T-helper 17 cell (primary cell): ENCODE measurements at places on chromosomes 3 and 15.

GRCh38 chr3:16999161-16999560 lies 114.4 kb downstream of the PLCL2 start:
- DNase-seq, result no peak

GRCh38 chr3:73746623-73747022 lies 121.9 kb upstream of the PDZRN3 start:
- DNase-seq, result no peak

DNA sequence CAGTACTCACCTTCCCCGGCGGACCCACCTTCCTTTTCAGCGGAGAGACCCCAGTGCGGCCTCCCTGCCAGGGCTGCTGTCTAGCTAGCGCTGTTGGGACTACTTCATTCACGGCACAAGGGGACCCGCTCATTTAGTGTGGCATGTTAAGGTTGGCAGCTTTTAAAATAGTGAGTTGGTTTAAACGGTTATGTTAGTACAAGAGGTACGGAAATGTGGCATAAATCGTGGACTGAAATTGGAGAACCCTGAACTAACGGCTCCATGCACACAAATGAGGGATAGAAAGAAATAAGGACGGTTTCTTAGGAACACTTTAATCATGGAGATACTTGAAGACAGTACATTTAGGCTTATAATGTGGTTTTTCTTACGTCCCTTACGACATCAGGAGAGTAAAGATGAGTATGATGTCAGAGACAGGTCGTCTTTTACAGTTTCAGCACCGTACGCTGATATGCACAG lies 752 bp downstream of the CEP63 start:
- no peak for DNase-seq

- DNase-seq, result no peak
Measured at GRCh38 chr3:98540346-98540745, 8.6 kb downstream of the GPR15 start.

DNA sequence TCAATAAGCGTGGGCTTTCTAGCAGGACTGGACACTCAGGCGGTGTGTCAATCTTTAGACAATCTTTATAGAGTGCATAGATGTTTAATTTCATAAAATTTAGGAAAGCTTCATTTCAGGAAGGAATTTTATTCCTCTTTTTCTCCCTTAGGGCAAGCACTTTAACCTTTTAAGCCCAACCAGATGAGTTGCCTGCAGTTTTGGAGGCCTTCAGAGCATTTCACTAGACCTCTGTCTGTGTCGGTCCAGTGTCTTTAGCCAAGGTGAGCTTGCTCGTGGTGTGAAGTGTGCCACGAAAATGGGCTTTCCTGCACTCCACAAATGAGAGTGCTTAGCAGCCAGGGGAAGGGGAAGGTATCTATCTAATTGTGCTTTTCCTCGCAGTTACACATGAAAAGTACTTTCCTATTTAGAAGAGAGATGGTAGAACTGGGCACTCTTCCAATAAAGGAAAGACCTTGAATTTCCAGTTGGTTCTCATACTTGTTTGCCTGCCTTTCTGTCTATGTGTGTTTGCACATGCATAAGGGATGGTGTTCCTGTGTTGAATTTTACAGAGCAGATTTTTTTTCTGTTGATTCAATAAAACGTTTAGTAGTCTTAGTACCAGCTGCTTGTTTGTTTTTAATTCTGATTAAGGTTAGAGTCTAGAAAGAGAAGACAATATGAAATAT lies 53.6 kb downstream of the FEZF2 start:
- DNase-seq, result no peak

- no peak for DNase-seq
Measured at GRCh38 chr3:106247902-106248684, 379.3 kb upstream of the CBLB start.

DNA sequence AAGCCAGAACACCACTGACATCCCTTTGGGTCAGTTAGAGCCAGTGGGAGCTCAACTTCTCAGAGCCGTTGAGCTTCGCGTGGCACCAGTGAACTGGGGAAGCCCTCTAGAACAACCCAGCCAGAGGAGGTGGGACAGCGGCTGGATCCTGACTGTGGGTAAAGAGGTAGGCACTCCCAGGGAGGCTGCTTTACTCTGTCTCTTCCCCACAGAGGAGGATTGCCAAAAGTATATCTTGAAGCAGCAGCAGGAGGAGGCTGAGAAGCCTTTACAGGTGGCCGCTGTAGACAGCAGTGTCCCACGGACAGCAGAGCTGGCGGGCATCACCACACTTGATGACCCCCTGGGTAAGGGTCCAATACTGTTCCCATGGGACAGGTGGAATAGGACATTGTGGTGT lies 1.2 kb downstream of the MYD88 start:
- no peak for DNase-seq

DNA sequence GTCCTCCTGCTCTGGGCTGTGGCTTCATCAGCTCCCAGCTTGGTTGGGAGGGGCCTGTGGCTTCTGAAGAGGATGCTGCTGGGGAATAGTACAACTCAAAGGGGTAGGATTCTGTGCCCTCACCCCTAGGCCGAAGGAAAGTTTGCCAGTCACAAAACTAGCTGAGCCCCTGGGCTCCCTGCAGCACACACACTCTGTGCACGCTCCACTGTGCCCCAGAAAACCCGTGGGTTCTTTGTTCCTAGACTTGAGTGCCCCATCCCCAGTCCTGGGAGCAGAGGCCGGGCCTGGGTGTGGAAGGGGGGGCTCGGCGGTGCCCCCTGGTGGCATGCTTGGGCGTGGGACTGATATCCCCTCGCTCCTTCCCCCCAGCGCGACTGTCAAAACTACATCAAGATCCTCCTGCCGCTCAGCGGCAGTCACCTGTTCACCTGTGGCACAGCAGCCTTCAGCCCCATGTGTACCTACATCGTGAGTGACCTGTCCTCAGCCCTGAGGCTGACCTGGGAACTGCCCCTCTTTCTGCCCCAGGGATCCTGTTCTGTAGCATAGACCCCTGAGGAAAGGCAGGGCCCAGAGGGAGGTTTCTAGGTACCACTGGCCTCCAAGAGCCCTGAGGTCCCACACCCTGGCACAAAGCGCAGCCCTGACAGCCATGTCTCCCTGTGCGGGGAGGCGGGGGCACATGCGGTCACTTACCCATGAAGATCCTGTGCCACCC lies 14.2 kb downstream of the CIB1 start:
- peak; percentile 49 for DNase-seq

GRCh38 chr3:20931834-20932233 lies 745.8 kb upstream of the SGO1 start:
- no peak for DNase-seq

GRCh38 chr15:94749811-94750617 lies 518.7 kb downstream of the MCTP2 start:
- no peak for DNase-seq

DNA sequence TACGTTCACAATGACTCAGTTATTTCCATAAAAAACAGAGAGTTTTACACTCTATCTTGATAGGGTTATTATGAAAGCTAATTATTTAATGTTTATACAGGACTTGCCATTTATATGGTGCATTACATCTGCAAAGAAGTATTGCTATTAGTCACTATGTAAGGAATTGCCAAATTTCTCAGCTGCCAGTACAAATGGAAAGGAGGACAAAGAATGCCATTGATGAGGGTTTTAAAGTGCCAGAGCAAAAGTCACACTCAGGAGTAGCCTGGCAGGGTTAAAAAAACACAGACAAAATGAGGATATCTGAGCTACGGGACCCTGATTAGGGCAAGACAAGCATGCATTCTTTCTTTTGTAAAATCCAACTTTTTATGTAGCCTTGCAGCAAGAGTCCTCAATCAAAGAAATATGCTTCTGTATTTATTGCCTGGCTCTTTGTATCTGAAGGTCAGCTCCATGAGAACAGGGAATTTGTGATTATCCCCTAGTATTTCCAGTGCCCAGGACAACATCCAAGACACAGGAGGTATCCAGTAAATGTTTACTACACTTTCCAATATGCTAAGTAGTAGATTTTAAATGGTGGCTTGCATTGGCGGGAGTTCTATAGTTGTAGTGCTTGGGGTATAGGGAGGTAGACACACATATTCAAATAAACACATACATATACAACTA lies 1013.6 kb downstream of the ROBO1 start:
- DNase-seq, result no peak

DNA sequence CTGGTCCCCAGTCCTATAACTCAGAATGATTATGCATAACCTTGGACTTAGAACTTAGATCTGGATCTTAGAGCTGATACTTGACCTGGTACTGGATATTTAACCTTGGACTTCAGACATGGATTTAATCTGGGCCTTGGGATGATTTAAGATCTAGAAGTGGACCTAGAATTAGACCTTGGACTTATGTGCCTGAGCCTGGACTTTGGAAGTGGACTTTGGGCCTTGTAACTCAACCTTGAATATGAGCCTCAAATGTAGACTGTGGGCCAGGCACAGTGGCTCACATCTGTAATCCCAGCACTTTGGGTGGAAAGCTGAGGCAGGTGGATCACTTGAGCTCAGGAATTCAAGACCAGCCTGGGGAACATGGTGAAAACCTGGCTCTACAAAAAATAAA lies 46.1 kb downstream of the ZNF589 start:
- DNase-seq, result no peak

DNA sequence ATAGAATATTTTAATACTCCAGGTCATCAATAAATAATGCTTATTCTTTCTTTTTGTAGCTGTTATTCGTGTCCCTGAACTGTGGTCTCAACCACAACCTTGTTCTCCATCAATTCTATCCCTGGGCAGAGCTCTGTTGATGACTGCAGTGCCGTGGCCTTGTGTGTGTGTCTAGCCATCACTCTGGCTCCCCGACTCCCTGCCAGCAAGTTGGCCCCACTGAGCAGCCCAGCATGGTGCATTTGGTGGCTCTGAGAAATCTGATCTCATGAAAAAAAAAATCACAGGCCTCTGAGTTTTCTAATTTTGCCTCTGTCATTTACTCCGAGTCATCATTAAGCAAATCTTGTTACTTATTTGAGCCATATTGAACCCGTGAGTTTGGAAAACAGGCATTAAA lies 164.7 kb downstream of the GOLGA6L6 start:
- no peak for DNase-seq

DNA sequence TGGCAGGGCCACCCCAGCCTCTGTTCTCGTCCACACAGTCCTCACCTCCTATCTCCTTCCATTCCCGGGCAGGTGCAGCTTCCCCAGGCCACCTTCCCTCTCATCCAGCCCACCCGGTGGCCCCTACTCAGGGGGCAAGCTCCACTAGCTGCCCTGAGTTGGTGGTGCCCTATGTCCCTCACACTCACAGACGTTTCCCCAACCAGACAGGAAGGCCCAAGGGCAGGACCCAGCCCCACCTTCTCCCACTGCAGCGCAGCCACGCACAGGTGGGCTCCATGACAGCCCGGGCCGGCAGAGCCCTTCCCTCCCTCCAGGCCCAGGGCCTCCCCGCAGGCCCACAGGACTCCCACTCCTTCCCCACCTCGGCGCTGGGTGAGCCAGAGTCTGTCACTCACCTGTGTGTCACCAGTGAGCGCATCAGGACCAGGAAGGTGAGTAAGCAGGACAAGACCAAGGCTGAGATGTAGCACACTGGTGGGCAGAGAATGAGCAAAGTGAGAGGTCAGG lies 11.1 kb downstream of the ISLR start:
- DNase-seq, result no peak

DNA sequence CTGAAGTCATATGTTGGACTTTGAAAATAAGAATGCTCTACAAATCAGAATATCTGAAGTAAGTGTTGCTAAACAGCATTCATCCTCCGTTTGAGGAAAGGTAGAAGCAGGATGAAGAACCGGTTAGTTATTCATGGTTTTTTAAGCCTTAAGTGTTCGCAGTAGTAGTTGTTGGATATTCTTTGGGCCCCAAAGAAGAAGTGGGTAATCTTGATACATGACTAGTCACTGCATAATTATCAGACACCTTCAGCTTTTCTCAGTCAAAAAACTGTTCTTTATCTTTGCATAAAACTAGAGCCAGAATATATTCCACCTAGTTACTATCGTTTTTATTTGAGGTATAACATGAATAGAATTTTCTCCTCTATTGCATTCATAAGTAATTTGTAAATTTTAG lies 13.8 kb downstream of the RAB5A start:
- no peak for DNase-seq

DNA sequence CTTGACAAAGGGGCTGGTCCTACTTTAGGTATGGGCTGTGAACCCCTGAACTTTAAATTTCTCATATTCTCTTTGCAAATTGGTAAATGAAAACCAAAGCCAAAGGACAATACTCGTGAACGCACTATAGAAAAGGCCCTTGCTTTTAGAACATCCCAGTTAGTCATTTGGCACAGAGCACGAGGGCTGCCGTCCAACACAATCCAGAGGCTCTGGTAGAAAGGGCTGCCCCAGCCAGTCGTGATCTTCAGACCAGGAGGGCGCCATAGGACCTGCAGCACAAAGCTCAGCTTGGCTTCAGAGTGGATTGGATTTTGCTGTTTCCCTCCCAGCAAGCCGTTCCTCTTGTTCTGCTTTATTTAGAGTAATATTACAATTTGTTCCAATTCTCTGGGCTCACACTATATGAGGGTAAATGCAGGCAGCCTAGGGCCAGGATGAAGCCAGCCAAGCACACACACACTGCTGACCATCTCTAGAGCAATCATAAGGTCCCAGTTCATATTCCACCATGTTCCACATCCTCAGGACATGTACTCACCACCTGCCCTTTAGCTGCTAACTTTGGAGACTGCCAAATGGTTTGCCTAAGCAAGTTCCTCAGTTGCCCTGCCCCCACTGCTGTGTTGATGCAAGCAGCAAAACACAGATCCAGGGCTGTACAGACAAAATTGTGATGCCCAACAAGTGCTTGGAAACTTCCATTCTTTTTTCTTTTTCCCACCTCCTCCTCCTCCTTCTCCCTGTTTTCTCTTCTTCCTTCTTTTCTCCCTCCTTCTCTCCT lies 6.0 kb upstream of the BFSP2 start:
- DNase-seq, result no peak

DNA sequence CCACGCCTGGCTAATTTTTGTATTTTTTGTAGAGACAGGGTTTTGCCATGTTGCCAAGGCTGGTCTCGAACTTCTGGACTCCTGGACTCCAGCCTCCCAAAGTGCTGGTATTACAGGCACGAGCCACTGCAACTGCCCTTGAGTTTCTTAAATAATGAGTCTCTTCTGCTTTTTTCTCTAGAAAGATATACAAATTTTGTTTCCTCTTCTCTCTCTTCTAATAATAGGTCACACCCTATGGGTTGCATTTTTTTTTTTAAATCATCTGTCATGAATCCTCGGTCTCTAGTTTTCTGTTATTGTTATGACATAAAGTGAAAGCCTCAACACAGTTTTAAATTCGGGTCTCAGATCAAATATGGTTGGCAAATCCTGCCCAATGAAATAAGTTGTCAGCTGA lies 111.2 kb downstream of the IL12A start:
- DNase-seq, result no peak
